ENCODE measurements at places on chromosomes 1 and 21.

DNA sequence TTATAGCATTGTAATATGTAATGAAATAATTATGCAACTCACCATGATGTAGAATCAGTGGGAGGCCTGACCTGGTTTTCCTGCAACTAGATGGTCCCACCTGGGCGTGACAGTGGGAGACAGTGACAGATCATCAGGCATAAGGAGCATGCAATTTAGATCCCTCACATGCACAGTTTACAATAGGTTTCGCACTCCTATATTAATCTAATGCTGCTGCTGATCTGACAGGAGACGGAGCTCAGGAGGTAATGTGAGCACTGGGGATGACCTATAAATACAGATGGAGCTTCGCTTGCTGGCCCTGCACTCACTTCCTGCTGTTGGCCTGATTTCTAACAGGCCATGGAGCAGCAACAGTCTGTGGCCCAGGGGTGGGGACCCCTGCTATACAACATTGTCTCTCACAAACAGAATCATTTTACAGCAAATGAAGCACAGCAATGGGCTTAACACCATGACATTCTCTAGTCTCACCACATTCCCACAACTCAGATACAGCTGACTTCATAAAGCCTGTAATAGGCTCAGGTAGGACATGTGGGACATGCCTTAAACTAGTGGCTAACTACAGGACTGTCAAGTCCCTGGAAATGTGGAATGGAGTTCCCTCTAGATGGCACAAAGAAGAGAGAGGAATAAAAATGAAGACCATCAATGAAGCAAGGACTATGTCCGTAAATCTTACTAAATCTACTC is 40.7 kb upstream of the SLC5A9 start:
- no peak for ATAC-seq

DNA sequence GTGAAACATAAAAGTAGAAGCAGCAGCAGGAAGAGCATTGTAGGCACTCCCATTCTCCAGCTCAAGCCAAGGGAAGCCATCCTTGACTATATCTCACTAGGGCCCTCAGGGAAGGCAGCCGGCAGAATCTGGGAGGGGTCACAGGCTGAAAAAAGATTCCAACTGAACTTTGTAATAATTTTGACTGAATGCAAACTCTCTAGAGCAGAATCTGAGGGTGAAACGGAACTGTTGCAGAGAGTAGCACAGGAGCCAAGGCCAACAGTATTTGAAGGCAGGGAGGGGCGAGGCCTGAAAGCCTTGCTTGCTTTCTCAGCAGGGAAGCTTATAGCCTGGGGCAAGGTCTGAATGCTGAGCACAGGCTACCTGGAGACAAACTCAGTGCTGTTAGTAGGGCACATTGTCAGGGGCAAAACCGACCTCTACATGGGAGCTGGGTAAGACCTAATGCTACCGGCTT is 180.6 kb downstream of the COL24A1 start:
- ATAC-seq, result no peak

DNA sequence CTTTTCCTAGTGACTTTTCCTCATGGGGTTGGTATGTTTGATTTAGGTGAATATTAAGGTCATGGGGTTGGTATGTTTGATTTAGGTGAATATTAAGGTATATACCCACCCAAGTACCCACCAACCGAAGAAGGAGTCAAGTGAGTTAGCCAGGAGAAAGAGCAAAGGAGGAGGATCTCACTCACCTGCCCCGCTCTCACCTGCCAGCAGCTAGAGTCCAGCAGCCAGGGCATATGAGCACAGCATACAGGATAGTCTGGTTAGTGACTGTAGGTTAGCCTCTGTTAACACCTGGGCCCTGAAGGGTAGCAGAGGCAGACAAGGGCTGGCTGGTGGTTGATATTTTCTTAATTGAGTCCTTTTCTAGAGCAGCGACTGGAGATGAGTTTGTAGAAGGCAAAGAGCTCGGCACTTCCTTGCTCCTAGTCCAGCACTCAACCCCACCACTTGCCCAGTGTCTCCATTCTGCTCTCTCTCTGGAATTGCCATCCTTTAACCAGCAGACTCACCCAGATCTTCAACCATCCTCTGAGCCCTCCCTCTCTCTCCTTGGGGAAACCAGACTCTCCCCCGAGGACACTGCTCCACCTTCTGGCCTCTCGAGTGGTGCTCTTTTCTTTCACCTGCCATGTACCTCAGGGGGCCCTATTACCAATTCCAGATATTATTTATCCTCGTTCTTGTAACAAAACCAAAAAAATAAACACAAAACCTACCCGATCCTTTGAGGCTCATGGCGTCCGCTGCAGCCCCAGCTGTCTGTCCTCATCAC is 16.3 kb upstream of the DESI2 start:
- ATAC-seq, result no peak

GRCh38 chr1:153957744-153958110 is 685 bp downstream of the CRTC2 start:
- ATAC-seq, result peak; percentile 13

GRCh38 chr1:168088511-168089325 is 48.0 kb downstream of the GPR161 start:
- no peak for ATAC-seq

GRCh38 chr1:25664357-25665199 is 48.0 kb downstream of the MAN1C1 start:
- no peak for ATAC-seq

- no peak for ATAC-seq
Measured at GRCh38 chr1:151514366-151514765, 3.2 kb downstream of the CGN start.
